Progenitor cell of endocrine pancreas (in vitro differentiated cells): ENCODE measurements at places on chromosomes 3 and 15. TPM values are rescaled to one million over a fixed set of nuclear protein-coding genes. Genes with fewer than 3 reads are reported as not detected.
A peak's percentile ranks its signal among the peaks of the same experiment; 100 is the strongest.

GRCh38 chr3:123444023-123444422, 4.9 kb downstream of the ADCY5 start:
- H3K27me3 ChIP-seq, result peaks cover 12% of the 10 kb centered on the region
- no peak overlapping the region for H3K4me3 ChIP-seq
- H3K36me3 ChIP-seq, result peaks cover 1% of the 10 kb centered on the region
- peaks cover 44% of the 10 kb centered on the region for H3K4me1 ChIP-seq
- H3K27ac ChIP-seq, result no peak overlapping the region
- DNase-seq, result no peak

DNA sequence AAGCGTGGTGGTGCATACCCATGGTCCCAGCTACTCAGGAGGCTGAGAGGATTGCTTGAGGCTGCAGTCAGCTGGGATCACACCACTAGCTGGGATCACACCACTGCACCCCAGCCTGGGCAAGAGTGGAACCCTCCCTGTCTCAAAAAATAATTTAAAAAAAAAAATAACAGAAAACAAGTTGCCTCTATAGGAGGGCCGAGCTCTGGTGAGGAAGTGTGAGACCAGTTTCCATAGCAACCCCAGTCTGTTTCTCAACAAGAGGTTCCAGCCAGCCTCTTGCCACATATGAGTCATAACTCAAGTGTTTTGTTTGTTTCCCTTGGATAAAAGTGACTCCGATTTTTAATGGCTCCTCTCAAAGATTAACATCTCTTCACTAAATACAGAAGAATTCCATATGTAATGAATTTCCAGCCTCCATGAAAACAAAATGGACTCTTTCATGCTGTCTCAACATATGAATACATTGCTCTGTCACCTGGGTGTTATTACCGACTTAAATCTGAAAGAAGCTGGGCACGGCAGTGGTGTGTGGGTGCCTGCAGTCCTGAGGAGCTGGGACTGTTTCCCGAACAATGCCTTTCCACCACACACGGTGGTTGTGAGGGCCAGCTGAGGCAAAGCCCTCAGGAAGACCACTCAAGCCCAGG, 19.7 kb downstream of the TMEM43 start:
- no peak overlapping the region for H3K4me3 ChIP-seq
- H3K27ac ChIP-seq, result peak overlapping the region; percentile 93
- no peaks in the 10 kb centered on the region for H3K27me3 ChIP-seq
- no peak for DNase-seq
- peaks cover 9% of the 10 kb centered on the region for H3K36me3 ChIP-seq
- H3K4me1 ChIP-seq, result peaks cover 4% of the 10 kb centered on the region

GRCh38 chr3:59247402-59247841, 197.6 kb upstream of the CFAP20DC start:
- H3K36me3 ChIP-seq, result no peaks in the 10 kb centered on the region
- no peak overlapping the region for H3K4me3 ChIP-seq
- peak overlapping the region; percentile 46 for H3K27ac ChIP-seq
- H3K27me3 ChIP-seq, result no peaks in the 10 kb centered on the region

- H3K36me3 ChIP-seq, result no peaks in the 10 kb centered on the region
- H3K27ac ChIP-seq, result peak overlapping the region; percentile 20
- no peak overlapping the region for H3K4me3 ChIP-seq
- H3K4me1 ChIP-seq, result peaks cover 23% of the 10 kb centered on the region
These were observed 55.8 kb downstream of the ADCY5 start for GRCh38 chr3:123392871-123393620.

DNA sequence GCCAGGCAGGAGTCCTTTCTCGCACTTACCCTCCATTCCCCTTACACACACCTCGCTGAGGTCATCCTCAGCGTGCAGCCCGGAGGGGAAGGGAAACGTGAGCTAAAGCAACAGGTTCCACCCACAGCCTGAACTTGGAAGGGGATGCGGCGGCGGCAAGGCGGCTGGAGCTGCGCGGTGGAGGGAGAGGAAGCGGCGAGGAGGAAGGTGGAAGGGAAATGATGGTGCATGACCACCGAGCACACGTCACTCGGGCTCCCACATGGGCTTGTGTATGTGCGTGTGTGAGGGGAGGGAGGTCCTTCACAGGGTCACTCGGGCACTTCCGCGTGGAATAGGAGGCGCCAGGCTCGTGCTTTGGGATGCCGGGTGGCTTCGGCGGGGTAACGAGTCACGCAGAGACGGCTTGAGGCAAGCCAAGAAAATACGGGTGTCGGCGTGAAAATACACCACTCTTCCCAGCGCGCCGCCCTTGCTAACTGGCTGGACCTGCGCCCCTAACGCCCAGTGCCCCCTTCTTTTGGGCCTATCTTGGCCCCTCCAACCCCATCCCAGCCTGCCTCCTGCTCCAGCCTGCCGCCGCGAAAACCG, 225.5 kb upstream of the IL12A start:
- peak overlapping the region; percentile 91 for H3K27ac ChIP-seq
- DNase-seq, result peak; percentile 17
- peaks cover 43% of the 10 kb centered on the region for H3K27me3 ChIP-seq
- peaks cover 16% of the 10 kb centered on the region for H3K4me1 ChIP-seq
- peak overlapping the region; percentile 84 for H3K4me3 ChIP-seq

DNA sequence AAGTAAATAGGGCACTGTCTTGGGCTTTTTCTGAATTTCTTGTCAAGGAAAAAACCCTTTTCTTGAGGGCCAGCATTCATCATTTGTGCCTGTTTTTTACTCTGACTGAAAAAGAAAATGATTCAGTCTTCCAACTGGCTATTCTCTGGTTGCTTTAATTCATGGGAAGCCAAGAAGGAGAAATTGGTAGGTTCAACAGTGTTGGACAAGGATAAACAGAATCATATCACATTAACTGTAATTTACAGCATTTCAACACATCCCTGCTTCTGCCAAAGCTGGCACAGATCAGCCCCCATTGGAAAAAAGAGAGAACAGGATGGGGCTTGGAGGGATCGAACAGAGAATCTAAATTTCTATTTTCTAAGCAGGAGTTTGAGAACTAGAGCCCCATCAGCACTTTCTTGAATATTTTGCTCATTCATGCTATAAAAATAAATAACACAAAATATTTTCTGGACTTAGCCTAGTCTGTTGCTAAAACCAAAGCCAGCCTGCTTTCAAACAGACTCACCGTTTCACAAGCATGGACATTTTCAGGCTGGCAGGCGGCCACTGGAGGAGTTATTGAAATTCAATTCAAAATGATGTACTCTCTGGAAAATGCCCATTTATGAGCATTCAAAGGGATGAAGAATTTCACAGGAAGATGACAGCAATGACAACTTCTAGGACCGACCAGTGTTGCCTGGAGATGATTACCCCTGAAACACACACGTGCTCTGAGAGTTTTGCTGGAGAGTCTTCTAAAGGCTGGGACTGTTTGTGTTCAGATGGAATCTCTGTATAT, 181.2 kb downstream of the WNT5A start:
- no peak for DNase-seq
- no peaks in the 10 kb centered on the region for H3K4me1 ChIP-seq
- H3K4me3 ChIP-seq, result no peak overlapping the region
- H3K36me3 ChIP-seq, result no peaks in the 10 kb centered on the region

GRCh38 chr3:140766465-140766864, 88.6 kb downstream of the TRIM42 start:
- H3K27me3 ChIP-seq, result no peaks in the 10 kb centered on the region
- H3K4me3 ChIP-seq, result no peak overlapping the region
- H3K27ac ChIP-seq, result no peak overlapping the region
- no peaks in the 10 kb centered on the region for H3K4me1 ChIP-seq

GRCh38 chr3:28406241-28406640, 57.6 kb upstream of the AZI2 start:
- no peak overlapping the region for H3K4me3 ChIP-seq
- H3K27ac ChIP-seq, result no peak overlapping the region
- DNase-seq, result no peak
- H3K4me1 ChIP-seq, result no peaks in the 10 kb centered on the region
- H3K36me3 ChIP-seq, result no peaks in the 10 kb centered on the region
- no peaks in the 10 kb centered on the region for H3K27me3 ChIP-seq

Gene NLGN1
- total RNA-seq, result 5.7 and 6.5 TPM in 2 replicates

Gene STRIT1
- total RNA-seq, result not detected in 2 replicates

- no peak for DNase-seq
- peaks cover 18% of the 10 kb centered on the region for H3K36me3 ChIP-seq
- no peak overlapping the region for H3K27ac ChIP-seq
- H3K4me3 ChIP-seq, result no peak overlapping the region
These were observed 15.1 kb upstream of the GPR171 start for GRCh38 chr3:151218136-151218535.

DNA sequence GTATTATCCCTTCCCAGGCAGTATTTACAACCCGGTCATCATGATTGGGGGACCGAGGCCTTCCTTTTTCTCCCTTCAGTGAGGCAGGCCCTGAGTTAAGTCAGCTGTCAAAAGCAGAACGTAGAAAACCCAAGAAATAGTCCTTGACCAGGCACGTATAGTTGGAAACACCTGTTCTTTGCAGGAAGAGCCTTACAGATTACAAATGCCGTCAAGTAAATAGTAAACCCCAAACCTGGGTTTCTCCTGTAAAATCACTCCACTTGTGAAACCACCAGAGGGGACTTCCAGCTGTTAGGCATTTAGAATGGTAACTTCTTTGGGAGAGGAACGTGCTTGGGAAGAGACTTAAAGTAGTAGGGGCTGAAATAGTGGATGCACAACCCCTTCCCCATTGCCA, 1.0 kb upstream of the BTBD1 start:
- no peak for DNase-seq
- no peaks in the 10 kb centered on the region for H3K27me3 ChIP-seq
- no peaks in the 10 kb centered on the region for H3K36me3 ChIP-seq
- H3K4me1 ChIP-seq, result peaks cover 18% of the 10 kb centered on the region
- no peak overlapping the region for H3K27ac ChIP-seq
- H3K4me3 ChIP-seq, result peak overlapping the region; percentile 81

DNA sequence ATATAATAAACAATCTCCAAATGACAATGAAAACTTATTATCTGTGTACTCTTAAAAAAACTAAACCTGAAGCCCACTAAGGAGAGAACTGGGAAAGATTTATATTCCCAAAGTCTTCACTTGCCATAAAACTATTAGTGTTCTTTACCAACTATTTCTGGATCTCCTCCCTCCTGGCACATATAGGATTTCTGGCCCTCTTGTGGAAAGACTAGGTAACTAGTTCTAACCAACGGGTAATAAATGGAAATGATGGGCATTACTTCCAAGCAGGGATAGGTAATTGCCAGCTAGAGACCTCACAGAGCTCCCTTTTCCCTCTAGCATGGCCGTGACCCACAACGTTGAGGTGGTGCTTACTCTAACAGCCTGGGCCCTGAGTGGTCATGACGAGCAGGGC, 110.1 kb downstream of the DNAH12 start:
- no peaks in the 10 kb centered on the region for H3K27me3 ChIP-seq
- no peaks in the 10 kb centered on the region for H3K36me3 ChIP-seq
- no peak overlapping the region for H3K27ac ChIP-seq
- no peak for DNase-seq

DNA sequence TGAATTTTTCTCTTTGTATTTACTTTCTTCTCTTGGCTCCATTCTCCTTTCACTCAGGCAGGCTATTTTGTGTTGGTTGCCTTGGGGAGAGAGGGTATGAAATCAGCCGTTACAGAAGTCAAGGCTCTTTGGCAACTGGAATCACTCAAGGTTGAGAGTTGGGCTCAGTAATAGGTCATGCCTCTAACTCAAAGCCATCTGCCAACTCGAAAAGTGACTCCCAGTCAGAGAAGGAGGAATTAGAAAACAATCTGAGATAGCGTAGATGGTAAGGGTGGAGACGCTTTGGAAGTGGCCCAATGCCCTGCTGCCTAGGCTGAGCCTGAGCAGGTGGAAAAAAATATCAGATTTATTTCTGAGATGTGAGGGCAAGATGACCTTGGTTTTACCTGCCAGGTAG, 205.7 kb upstream of the ST8SIA2 start:
- no peaks in the 10 kb centered on the region for H3K4me1 ChIP-seq
- no peak for DNase-seq
- H3K36me3 ChIP-seq, result no peaks in the 10 kb centered on the region
- H3K4me3 ChIP-seq, result no peak overlapping the region

DNA sequence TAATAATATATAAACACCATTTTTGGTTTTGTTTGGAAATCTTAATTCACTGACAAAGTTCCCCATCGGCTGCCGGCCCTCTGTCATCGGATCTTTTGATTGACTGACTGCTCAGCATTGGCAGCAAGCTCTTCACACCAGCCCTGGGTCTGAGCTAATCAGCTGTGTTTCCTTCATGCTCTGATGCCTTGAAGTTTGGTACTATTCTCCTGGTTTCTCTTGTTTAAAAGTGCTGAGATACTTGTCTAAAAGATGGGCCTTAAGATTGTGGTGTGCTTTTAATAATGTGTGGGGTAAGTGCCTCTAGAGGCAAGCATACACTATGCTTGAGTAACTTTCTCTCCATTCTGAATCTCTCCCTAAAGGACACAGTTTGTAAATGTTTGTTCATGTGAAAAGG, 415.5 kb upstream of the TPRG1 start:
- DNase-seq, result no peak
- peaks cover 4% of the 10 kb centered on the region for H3K36me3 ChIP-seq
- no peaks in the 10 kb centered on the region for H3K27me3 ChIP-seq
- H3K4me3 ChIP-seq, result no peak overlapping the region
- no peak overlapping the region for H3K27ac ChIP-seq

Gene HDAC11
- total RNA-seq, result 14.4 and 14.5 TPM in 2 replicates

Gene ANKUB1
- total RNA-seq, result not detected in 2 replicates

Gene GTF2A2
- total RNA-seq, result 107 and 109 TPM in 2 replicates

- H3K27me3 ChIP-seq, result no peaks in the 10 kb centered on the region
- no peak overlapping the region for H3K27ac ChIP-seq
- peaks cover 9% of the 10 kb centered on the region for H3K36me3 ChIP-seq
These were observed 588.0 kb upstream of the CCDC54 start for GRCh38 chr3:106789276-106789675.

Gene NGLY1
- total RNA-seq, result 43.9 and 44.5 TPM in 2 replicates

Gene LDHAL6B
- not detected in 2 replicates for total RNA-seq

Gene LRRC31
- total RNA-seq, result 0.67 and 1.2 TPM in 2 replicates

DNA sequence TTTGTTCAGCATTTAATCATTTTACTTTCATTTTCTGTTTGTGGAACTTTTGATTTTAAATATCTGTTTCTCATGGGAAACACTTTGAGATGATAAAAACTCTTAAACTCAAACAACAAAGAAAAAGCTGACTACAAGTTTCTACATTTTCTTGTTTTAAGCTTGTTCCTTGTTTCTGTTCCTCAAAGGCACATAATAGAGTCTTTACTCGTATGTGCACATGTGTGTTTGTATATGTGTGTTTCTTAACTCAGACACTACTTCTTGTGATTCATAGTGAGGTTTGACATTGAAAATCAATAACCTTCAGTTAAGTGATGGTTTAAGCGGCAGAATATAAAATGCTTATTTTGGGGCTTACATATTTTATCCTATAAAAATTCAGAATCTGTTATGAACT, 786.7 kb upstream of the EPHA6 start:
- DNase-seq, result no peak
- H3K36me3 ChIP-seq, result no peaks in the 10 kb centered on the region
- H3K27me3 ChIP-seq, result no peaks in the 10 kb centered on the region
- no peaks in the 10 kb centered on the region for H3K4me1 ChIP-seq

Gene AHSG
- total RNA-seq, result 0.19 and 0.27 TPM in 2 replicates

Gene ACAN
- 0.93 and 2.0 TPM in 2 replicates for total RNA-seq

- H3K4me3 ChIP-seq, result no peak overlapping the region
- no peak for DNase-seq
- H3K27ac ChIP-seq, result no peak overlapping the region
- H3K27me3 ChIP-seq, result no peaks in the 10 kb centered on the region
- peaks cover 73% of the 10 kb centered on the region for H3K36me3 ChIP-seq
These were observed 97.9 kb downstream of the PLD1 start for GRCh38 chr3:171712171-171712938.
